ENCODE measurements at places on chromosomes 1 and 21.

- H3K4me3 ChIP-seq, result no peak overlapping the region
- no peak for DNase-seq
- no peaks in the 10 kb centered on the region for H3K27me3 ChIP-seq
- H3K27ac ChIP-seq, result no peak overlapping the region
- H3K36me3 ChIP-seq, result peaks cover 21% of the 10 kb centered on the region
- peaks cover 3% of the 10 kb centered on the region for H3K4me1 ChIP-seq
These were observed 20.0 kb upstream of the PIGV start for GRCh38 chr1:26767714-26768113.

- H3K27ac ChIP-seq, result no peak overlapping the region
- H3K27me3 ChIP-seq, result no peaks in the 10 kb centered on the region
- no peaks in the 10 kb centered on the region for H3K4me1 ChIP-seq
- no peak for DNase-seq
- H3K4me3 ChIP-seq, result no peak overlapping the region
- H3K36me3 ChIP-seq, result no peaks in the 10 kb centered on the region
These were observed 889.6 kb upstream of the ADGRL4 start for GRCh38 chr1:79896140-79896539.

DNA sequence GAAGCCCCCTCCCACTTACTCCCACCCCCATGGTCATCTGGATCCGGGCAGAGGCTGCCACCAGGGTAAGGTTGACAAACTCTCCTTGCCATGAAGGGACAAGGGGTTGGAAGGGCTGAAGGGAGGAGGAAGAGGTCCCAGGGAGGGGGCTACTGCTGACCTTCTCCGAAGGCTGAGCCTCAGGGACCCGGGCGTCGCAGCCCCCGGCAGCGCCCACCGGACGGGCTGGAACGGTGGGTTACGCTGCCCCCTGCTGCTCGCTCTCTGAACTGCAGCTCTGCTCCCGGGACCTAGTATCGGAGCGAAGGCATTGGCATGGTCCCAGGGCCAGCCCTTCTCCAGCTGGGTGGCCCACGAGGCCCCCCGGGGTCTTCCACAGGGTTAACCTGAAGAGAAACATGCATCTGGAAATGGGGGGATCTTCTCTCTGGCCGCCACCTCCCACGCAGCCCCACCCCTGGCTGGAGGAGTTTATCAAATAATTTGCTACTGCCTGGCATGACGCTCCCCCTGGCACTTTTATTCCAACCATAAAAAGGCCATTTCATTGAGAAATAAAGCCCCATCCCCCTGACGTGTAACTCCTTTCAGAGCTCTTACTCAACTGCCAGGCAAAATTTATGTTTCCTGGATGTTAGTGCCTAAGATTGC lies 70.4 kb upstream of the TARDBP start:
- no peak overlapping the region for H3K27ac ChIP-seq
- DNase-seq, result no peak
- no peaks in the 10 kb centered on the region for H3K36me3 ChIP-seq
- no peaks in the 10 kb centered on the region for H3K4me1 ChIP-seq
- H3K4me3 ChIP-seq, result no peak overlapping the region

GRCh38 chr1:18955441-18956192 lies 859 bp downstream of the IFFO2 start:
- peak overlapping the region; percentile 88 for H3K27ac ChIP-seq
- peaks cover 29% of the 10 kb centered on the region for H3K4me1 ChIP-seq
- no peaks in the 10 kb centered on the region for H3K36me3 ChIP-seq
- no peaks in the 10 kb centered on the region for H3K27me3 ChIP-seq

DNA sequence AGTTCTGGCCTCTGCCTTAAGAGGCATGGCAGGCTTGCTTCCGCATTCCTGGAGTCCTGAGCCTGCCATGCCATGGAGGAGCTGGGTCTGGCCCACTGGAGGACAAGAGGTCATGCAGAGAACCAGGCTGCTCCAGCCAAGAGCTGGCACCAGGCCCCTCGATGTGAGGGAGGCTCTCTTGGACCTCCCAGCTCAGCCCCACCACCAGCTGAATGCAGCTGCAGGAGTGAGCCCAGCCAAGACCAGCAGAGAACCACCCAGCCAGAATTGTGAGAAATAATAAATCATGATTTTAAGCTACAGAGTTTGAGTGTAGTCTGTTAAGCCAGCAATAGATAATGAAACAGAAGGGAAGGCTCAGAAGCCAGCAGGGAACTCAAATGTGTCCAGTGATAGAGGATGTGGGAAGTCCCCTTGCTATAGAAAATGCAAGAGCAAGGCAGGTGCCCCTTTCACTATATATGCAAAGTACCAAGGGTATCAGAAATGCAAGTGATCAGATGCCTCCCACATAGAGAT lies 118.4 kb downstream of the HIVEP3 start:
- no peaks in the 10 kb centered on the region for H3K36me3 ChIP-seq
- H3K27ac ChIP-seq, result no peak overlapping the region
- H3K4me1 ChIP-seq, result no peaks in the 10 kb centered on the region
- H3K4me3 ChIP-seq, result no peak overlapping the region

DNA sequence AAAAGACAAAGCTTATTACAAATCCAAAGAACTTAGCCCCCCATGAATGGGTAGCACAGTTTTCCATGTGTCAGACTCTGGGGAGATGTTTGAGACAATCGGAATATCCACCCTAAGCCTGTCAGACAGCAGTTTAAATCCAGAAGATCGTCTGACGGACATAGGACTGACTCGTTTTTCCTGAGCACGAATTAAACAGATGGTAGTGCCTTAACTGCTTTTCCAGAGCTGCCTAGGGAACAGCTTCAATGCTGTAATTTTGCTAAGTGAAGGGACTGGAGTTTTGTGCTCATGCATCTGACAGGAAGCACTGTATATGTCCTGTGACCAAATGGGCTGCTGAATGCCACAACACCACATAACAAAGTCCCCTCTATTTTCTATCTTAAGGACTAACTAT lies 48.6 kb downstream of the PCNX2 start:
- no peaks in the 10 kb centered on the region for H3K36me3 ChIP-seq
- H3K4me3 ChIP-seq, result no peak overlapping the region
- no peak overlapping the region for H3K27ac ChIP-seq

DNA sequence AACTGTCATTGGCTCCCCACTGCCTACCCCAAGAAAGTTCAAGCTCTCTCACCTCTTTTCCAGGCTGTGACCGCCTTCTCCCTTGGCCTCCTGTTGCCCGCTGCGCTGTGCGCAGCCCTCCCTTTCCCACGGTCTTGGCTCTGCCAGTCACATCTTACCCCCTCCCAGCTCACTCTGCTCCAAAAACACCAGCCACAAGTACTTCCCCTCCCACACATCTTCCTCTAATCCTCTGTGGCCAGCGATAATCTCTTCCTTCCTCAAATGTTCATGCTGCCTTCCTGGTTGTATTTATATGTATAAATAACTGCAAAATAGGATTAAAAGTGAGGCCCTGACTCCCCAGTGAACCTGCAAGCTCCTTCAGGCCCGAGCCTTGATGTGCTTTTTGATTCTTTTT lies 81.8 kb downstream of the AJAP1 start:
- no peaks in the 10 kb centered on the region for H3K27me3 ChIP-seq
- DNase-seq, result no peak
- H3K27ac ChIP-seq, result no peak overlapping the region
- no peaks in the 10 kb centered on the region for H3K4me1 ChIP-seq

DNA sequence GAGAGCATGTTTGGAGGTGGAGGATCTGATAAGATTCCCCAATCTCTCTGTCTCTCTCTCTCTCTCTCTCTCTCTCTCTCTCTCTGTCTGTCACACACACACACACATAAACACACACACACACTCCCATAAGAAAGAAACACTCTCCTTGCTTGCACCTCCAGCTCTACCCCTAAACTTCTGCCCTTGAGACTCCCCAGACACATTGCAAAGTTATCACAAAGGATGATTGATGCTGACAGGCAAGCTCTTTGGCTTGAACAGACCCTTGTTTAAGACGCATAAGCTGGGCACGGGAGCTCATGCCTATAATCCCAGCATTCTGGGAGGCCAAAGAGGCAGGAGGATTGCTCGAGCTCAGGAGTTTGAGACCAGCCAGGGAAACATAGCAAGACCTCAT lies 78.2 kb downstream of the NAV1 start:
- no peaks in the 10 kb centered on the region for H3K27me3 ChIP-seq
- no peak overlapping the region for H3K27ac ChIP-seq
- DNase-seq, result no peak
- H3K36me3 ChIP-seq, result no peaks in the 10 kb centered on the region
- H3K4me3 ChIP-seq, result no peak overlapping the region

- H3K4me3 ChIP-seq, result no peak overlapping the region
- H3K27me3 ChIP-seq, result no peaks in the 10 kb centered on the region
- no peaks in the 10 kb centered on the region for H3K36me3 ChIP-seq
- no peak for DNase-seq
- no peak overlapping the region for H3K27ac ChIP-seq
These were observed 157.2 kb upstream of the TMEM51 start for GRCh38 chr1:14996133-14997050.

DNA sequence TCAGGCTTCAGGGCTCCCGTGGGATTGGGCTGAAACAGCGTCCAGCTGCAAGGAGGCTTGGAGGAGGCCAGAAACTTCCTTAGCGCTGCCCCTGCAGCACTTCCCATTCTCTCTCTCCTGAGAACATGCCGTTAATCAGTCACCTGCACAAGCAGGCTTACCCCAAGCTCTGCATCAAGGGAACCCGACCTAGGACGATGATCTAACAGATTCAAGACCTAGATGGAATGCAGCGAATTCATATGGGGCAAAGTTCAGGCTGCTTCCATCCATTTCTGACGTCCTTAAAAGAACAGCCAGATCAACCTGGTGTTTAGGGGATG lies 114.1 kb downstream of the ERG start:
- no peaks in the 10 kb centered on the region for H3K36me3 ChIP-seq
- no peak overlapping the region for H3K27ac ChIP-seq
- no peak overlapping the region for H3K4me3 ChIP-seq
- DNase-seq, result no peak

GRCh38 chr1:221040691-221041285 lies 161.5 kb downstream of the HLX start:
- peaks cover 8% of the 10 kb centered on the region for H3K4me1 ChIP-seq
- H3K27me3 ChIP-seq, result no peaks in the 10 kb centered on the region
- no peak overlapping the region for H3K4me3 ChIP-seq
- no peak overlapping the region for H3K27ac ChIP-seq
- no peak for DNase-seq

DNA sequence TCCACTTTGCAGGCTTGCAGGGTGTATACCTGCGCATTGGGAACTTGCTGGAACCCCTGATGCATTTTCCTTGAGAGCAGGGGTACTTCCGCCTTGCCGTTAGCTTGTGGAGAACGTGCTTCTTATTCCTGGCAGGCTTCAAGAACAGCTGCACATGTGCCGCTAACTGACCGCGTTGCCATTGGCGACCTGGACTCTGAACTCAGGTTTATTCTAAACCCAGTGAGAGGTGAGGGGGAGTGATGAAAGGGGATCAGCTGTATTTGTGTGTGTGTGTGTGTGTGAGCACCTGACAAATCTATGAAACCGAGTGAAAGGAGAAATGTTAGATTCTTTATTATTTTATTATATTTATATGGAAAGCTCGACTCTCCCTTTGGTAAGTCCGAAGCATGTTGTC lies 128.6 kb downstream of the HUNK start:
- H3K27ac ChIP-seq, result no peak overlapping the region
- no peak for DNase-seq
- H3K36me3 ChIP-seq, result no peaks in the 10 kb centered on the region
- H3K27me3 ChIP-seq, result no peaks in the 10 kb centered on the region
- no peak overlapping the region for H3K4me3 ChIP-seq

- no peak for DNase-seq
- H3K4me3 ChIP-seq, result no peak overlapping the region
- H3K27me3 ChIP-seq, result no peaks in the 10 kb centered on the region
- no peak overlapping the region for H3K27ac ChIP-seq
- H3K4me1 ChIP-seq, result no peaks in the 10 kb centered on the region
- no peaks in the 10 kb centered on the region for H3K36me3 ChIP-seq
These were observed 14.0 kb downstream of the C1orf52 start for GRCh38 chr1:85245456-85245855.

DNA sequence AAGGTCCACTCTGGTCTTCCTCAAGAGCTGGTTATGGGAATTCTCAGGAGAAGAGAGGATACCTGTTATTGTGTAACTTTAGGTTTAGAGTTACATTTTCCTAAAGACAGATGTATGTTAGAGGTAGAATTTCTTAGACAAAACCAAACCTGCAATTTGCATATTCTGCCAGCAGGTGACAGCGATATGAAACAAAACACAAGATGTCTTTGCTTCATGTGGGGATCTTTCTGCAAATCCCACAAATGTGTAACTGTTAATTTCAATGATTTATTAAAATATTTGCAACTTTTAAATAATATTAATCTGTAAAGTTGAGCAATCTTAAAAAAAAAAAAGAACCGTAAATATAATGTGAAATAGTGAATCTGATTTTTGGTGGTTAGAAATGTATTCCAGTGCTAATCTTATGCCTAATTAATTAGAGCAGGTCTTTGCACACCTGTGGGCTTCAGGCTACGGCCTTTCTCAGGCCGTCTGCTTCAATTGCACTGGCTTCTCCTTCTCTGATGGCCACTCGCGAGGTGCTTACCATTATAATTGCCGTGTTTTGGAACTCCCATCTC lies 33.4 kb downstream of the FAM78B start:
- no peaks in the 10 kb centered on the region for H3K27me3 ChIP-seq
- H3K27ac ChIP-seq, result no peak overlapping the region
- no peaks in the 10 kb centered on the region for H3K4me1 ChIP-seq
- H3K4me3 ChIP-seq, result no peak overlapping the region
- no peaks in the 10 kb centered on the region for H3K36me3 ChIP-seq
- no peak for DNase-seq

GRCh38 chr1:211697356-211697755 lies 21.9 kb upstream of the NEK2 start:
- H3K36me3 ChIP-seq, result no peaks in the 10 kb centered on the region
- no peak overlapping the region for H3K4me3 ChIP-seq
- H3K4me1 ChIP-seq, result no peaks in the 10 kb centered on the region
- H3K27me3 ChIP-seq, result no peaks in the 10 kb centered on the region
